ENCODE measurements at places on chromosomes 7 and 10. TPM values are rescaled to one million over a fixed set of nuclear protein-coding genes. Genes with fewer than 3 reads are reported as not detected.

NUP205 gene
- total RNA-seq, result 38.7 TPM

SPDYE9 gene
- total RNA-seq, result not detected

GRCh38 chr10:115606086-115606485 lies 512.9 kb downstream of the ATRNL1 start:
- no peak for DNase-seq

- DNase-seq, result no peak
Observed at GRCh38 chr7:103851357-103851756, 138.1 kb downstream of the RELN start.

GRCh38 chr10:73590881-73591799 lies at the start of gene USP54:
USP54 (minus strand) TSS chr10:73591342; CDS start chr10:73575658, 15,684 bp downstream.
- no peak for DNase-seq

All from ovary (tissue), 10 donors.